ENCODE measurements at places on chromosomes 11 and 22. TPM values are rescaled to one million over a fixed set of nuclear protein-coding genes. Genes with fewer than 3 reads are reported as not detected.

Gene SOX6
- total RNA-seq, result not detected

DNA sequence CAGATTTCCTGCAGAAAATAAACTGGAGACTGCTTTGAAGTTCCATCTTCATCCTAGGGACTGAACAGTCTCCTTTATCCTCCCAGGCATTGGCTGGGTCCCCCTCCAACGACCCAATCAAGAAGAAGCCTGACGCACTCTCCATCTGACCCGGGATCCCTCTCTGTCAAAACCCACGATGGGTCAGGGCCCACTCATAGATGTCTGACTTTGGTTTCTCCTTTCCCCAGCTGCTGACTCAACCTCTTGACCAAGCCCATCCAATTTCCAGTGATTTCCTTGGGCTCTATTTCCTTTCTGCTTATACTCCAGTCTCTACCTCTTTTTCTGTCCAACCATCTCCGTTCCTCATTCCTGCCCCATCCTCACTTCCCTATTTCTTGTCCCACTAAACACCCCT is 189.7 kb downstream of the MIAT start:
- DNase-seq, result no peak

- DNase-seq, result no peak
These were observed 56.2 kb downstream of the GGTLC2 start for GRCh38 chr22:22700631-22701030.

Gene SMIM38
- total RNA-seq, result 1.4 TPM

GRCh38 chr11:124717786-124718651 is 21.7 kb upstream of the NRGN start:
- peak; percentile 8 for DNase-seq

Gene TAF10
- total RNA-seq, result 175 TPM

Gene SLC6A5
- total RNA-seq, result not detected

Gene ARHGAP8
- total RNA-seq, result 0.49 TPM

- DNase-seq, result no peak
These were observed 9.0 kb upstream of the MARK2 start for GRCh38 chr11:63829823-63830489.

GRCh38 chr11:68354148-68354872 is 41.9 kb downstream of the LRP5 start:
- no peak for DNase-seq

Gene VPS37C
- 10.3 TPM for total RNA-seq

Gene FXYD2
- 5.4 TPM for total RNA-seq
